HepG2 (cell line): ENCODE measurements at places on chromosomes 4 and X. TPM values are rescaled to one million over a fixed set of nuclear protein-coding genes. Genes with fewer than 3 reads are reported as not detected.

GRCh38 chrX:13658602-13659001, 5.7 kb downstream of the TCEANC start:
- peak; percentile 34 for DNase-seq

- no peak for DNase-seq
Observed at GRCh38 chrX:15973946-15974345, 119.3 kb upstream of the AP1S2 start.

Gene WDFY3
- 24.5 and 30.8 TPM in 2 replicates for total RNA-seq

DNA sequence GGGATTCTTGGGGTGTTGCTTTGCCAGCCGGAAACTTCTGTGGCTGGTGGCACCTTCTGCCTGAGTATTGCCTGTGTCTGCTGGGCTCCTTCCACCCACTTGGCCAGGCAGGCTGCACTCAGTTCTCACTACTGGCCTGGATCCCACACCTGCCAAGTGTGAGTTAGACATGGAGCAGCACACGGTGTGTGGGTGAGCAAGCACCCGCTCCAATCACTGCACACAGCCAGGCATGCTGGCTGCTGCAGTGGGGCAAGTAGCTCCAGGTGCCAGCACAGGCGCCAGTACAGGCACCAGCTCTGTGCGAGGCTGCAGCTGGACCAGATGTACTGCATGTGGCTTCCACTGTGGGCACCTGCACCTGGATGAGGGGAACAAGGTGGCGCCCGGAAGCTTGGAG, 23.9 kb downstream of the DCUN1D4 start:
- no peak for DNase-seq

DNA sequence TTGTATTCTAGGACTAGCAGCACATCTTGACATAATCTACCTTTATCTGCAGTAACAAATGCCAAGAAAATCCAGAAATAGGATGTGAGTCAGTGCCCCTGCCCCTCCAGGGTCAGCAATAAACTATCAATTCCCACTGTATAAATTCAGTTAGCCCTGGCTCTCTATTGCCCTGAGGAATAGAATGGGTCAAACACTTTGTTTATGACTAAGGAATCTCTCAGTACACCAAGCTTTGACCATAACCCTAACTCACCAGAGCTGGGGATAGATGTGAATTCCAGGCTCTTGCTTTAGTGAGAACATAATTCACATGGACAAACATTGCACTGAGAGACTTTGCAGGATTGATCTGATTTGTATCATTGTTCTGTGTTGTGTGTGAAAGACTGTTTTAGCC, 82.3 kb downstream of the CXXC4 start:
- DNase-seq: no peak

DNA sequence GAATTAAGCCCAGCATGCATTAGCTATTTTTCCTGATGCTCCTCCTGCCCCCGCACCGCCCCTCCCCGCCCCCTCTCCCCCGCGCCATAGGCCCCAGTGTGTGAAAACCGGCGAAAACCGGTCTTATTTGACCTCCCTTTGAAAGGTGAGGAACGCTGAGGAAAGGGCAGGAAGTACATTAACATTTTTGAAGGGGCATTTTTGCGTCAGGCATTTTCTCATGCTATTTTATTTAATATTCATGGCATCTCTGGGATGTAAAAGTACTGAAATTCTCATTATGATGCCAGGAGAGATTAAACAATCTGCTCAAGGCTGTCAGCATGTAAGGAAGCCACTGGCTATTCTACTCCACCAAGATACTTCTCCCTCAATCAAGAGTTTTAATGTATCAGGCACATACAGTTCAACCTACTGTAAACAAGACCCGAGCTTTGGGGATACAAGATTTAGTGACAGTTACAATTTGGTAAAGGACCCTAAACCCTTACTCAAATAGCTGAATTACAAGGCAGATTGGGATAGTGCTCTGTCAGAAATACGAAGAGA, 1.2 kb upstream of the NMU start:
- no peak for DNase-seq

GRCh38 chr4:180081072-180081471, 2162.1 kb upstream of the TENM3 start:
- no peak for DNase-seq

- DNase-seq: no peak
Observed at GRCh38 chrX:49247346-49247745, 12.1 kb downstream of the CCDC22 start.

GRCh38 chr4:16125571-16126445, 42.0 kb upstream of the PROM1 start:
- no peak for DNase-seq

Gene PCDH11X
- not detected in 2 replicates for total RNA-seq

Gene NUDT9
- 9.7 and 10.4 TPM in 2 replicates for total RNA-seq

DNA sequence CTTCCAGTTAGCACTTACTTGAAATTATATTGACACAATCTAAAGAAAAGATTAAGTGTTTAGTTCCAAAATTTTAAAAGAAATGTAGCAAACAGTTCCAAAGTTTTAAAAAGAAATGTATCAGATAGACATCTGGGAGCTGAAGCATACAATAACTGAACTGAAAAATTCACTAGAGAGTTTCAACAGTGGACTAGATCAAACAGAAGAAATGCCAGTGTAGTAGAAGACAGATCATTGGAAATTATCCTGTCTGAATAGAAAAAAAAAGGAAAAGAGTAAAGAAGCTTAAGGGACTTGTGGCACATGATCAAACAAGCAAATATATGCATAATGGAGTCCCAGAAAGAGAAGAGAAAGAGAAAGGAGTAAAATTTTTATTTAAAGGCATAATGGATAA, 261.4 kb downstream of the LAS1L start:
- DNase-seq: no peak

DNA sequence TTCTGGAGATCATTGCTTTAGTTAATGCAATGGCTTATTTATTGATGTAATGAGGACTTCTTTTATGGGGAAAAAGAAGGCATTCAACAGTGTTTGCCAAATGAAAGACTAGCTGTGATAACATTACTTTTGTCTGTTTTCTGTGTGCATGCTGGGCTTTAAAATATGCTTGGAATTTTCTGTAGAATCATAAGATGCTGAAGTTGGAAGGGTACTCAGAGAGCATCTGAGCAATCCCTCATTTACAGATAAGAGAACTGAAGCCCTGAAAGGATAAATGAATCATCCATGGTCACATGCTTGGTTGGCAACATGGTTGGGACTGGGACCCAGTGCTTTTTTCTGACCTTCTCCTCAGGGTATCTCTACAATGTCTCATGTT, 31.4 kb upstream of the PITX2 start:
- no peak for DNase-seq

Gene GRXCR1
- total RNA-seq: not detected in 2 replicates

DNA sequence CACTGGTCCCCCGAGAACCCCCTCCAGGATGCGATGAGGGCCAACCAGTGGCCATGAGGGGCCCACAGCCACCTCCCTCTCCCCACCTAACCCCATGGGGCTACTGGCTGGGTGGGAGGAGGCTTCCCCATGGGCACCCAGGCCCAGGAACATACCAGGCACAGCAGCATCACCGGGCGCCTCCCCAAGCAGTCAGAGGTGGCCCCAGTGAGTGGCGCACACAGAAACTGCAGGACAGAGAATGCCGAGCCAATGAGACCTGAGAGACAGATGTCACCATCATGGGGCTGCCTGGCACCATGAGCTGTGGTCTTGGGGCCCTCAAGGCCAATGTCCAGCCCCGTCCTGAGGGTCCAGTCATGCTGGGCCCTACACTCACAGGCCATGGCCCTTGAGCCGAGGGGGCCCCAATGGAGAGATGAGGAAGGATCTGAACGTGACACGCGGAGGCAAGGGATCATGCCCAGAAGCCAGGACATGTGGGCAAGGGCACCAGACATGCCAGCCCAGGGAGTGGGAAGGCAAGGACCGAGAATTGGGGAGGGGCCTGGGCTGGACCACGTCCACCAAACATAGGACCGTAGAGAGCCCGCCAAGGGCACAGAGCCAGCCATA, 30.1 kb downstream of the NOP14 start:
- no peak for DNase-seq

DNA sequence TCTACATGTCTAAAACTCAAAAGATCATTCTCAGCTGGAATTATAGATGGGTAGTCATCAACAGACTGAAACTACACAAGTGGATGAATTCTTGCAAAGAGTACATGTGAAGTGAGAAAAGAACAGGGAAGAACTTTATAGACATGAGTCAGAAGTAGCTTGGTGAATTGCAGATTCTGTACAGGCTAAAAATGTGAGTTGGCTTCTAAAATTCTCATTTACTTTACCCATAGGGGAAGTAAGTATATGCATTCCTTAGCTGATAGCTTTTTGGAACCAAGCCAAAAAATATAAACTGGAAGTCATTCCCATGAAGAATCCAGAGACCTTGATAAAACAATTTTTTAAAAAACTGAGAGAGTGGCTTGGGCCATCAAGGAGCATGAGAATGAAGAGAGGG, 584.2 kb upstream of the FTHL17 start:
- DNase-seq: no peak
